ENCODE measurements at places on chromosomes 1 and 21. TPM values are rescaled to one million over a fixed set of nuclear protein-coding genes. Genes with fewer than 3 reads are reported as not detected.

KCNA3 gene
- total RNA-seq, result 0.43 TPM

DNAH14 gene
- total RNA-seq, result 46.1 TPM

OR2L5 gene
- total RNA-seq, result not detected

TRPM2 gene
- 0.50 TPM for total RNA-seq

USP24 gene
- 41.9 TPM for total RNA-seq

RNU1-3 gene
- under 0.01 TPM for total RNA-seq

CFHR5 gene
- 0.77 TPM for total RNA-seq

ERRFI1 gene
- 163 TPM for total RNA-seq

TIE1 gene
- total RNA-seq, result 1.2 TPM

MX1 gene
- total RNA-seq, result 26.6 TPM

RNPEP gene
- 57.6 TPM for total RNA-seq

UFC1 gene
- 136 TPM for total RNA-seq

ELK4 gene
- 16.0 TPM for total RNA-seq

VWA5B1 gene
- 0.24 TPM for total RNA-seq

TRIM67 gene
- total RNA-seq, result 0.13 TPM

ELAVL4 gene
- 0.07 TPM for total RNA-seq

AIM2 gene
- total RNA-seq, result 0.30 TPM

DENND2C gene
- total RNA-seq, result 5.6 TPM

SAMD11 gene
- total RNA-seq, result 10.2 TPM

CA6 gene
- total RNA-seq, result not detected

FCGR2B gene
- 0.52 TPM for total RNA-seq

CTH gene
- total RNA-seq, result 24.8 TPM

RNF187 gene
- total RNA-seq, result 39.5 TPM
